ENCODE measurements at places on chromosomes 12 and 14.

- DNase-seq, result peak; percentile 79
Observed at GRCh38 chr12:118714051-118714460, 267.3 kb upstream of the SRRM4 start.

DNA sequence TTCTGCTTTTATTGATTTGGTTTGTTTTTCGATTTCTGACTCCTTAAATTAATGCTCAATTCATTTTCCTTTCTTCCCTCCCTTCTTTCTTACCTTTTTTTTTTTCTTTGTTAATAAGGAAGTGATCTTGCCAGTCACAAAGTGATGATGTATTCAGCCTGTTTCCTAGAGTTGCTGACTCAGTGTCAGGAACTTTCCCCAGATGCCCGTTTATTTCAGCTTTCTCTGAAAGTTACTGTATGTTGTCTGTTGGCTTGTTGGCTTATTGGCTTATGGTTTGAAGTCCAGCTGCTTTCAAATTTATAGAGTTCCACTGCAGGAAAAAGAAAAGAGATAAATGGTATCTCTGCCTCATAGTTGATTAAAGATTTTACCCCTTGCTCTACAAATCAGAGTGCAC is 12.4 kb upstream of the SLC6A15 start:
- no peak for DNase-seq

DNA sequence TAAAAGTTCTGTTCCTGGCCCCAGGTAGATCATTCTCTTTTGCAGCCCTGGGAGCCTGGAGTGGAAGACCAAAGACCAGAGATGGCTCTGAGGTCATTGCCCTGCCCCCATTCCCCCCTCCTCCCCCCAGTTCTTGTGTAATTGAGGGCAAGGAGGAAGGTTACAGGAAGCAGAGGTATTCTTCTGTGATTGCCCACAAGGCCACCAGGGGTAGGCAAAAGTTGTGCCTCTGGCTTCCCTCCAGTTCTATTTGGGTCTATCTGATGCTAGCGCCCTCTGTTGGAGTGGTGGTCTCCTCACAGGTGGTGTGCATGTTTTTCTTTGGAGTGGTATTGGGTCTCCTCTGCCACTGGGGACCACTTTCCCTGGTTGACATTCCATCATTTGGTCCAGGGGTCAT is 41.2 kb upstream of the CRY1 start:
- peak; percentile 75 for DNase-seq

GRCh38 chr14:64789696-64790095 is 85.5 kb downstream of the PLEKHG3 start:
- DNase-seq, result no peak

DNA sequence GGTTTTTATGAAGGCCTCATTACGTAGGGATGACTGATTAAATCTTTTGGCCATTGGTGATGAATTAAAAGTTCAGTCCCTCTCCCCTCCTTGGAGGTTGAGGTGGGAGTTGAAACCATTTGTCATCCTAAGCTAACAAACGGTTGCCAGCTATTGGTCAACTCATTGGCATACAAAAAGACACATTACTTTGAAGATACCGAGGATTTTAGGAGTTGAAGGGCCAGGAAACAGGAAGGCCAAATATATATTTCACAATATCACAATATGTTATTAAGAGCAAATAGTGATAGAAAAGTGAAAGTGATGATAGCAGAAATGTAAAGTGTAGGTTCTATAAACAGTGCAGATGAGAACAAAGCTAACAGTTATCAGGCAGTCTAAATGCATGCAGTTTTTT is 24.4 kb downstream of the RCOR1 start:
- DNase-seq, result no peak

GRCh38 chr12:106892075-106892474 is 63.6 kb upstream of the TMEM263 start:
- DNase-seq, result no peak

DNA sequence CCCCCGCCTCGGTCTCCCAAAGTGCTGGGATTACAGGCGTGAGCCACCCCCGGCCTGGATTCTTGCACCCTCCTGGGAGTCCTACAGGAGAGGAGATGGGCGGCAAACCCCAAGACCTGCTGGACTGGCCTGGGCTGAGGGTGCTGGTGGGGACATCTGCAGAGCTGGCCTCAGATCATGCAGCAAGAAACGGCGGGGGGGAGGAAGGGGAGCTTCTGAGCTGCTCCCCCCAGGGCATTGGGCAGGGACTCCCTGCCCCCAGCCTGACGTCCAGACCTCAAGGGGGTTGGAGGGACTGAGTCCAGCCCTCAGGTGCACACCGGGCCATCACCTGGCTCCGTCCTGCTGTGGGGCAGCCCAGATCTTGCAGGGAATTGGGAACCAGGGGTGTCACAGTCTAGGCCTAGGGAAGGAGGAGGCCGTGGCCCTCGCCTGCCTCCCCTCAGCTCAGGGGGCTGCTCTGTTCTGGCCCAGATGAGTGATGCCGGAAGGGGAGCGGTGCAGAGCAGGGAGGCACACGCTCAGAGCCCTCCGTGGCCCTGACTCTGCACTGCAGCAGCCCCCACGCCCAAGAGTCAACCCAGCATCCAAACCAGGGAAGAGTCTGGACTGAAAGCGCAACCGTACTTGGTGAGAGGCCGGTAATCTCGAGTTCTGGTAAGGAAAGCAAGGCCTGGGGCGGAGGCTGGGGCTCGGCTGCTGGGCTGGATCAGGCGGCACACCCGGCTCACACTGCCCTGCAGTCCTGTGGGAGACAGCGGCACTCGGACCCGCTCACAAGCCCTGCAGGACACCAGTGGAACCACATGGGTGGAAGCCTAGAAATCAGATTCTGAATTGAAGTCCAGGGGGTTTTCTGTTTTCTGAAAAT is 8.9 kb upstream of the AMN start:
- no peak for DNase-seq

GRCh38 chr12:77003914-77004313 is 61.5 kb downstream of the E2F7 start:
- no peak for DNase-seq

GRCh38 chr14:93688820-93689219 is 99.5 kb downstream of the PRIMA1 start:
- DNase-seq, result no peak

GRCh38 chr14:75863221-75863620 is 118.6 kb downstream of the TGFB3 start:
- no peak for DNase-seq

- no peak for DNase-seq
Observed at GRCh38 chr12:5047729-5048128, 4.0 kb downstream of the KCNA5 start.

DNA sequence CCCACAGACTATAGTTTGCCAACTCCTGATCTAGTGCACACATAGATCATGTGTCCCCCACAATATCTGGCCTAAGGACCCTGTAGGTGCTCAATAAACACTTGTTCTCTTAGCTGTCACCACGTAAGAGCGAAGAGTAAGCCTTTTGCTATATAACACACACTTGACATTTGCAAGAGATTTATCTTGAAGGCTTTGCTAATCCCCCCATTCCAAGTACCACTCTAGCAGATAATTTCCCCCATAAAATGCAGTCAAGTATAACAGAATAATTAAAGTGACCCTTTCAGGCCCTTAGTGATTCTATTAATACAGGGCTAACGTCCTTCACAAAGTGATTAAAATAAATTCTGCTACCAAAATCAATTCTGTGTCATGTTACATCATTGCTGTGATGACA is 87.5 kb downstream of the PLXNC1 start:
- no peak for DNase-seq

DNA sequence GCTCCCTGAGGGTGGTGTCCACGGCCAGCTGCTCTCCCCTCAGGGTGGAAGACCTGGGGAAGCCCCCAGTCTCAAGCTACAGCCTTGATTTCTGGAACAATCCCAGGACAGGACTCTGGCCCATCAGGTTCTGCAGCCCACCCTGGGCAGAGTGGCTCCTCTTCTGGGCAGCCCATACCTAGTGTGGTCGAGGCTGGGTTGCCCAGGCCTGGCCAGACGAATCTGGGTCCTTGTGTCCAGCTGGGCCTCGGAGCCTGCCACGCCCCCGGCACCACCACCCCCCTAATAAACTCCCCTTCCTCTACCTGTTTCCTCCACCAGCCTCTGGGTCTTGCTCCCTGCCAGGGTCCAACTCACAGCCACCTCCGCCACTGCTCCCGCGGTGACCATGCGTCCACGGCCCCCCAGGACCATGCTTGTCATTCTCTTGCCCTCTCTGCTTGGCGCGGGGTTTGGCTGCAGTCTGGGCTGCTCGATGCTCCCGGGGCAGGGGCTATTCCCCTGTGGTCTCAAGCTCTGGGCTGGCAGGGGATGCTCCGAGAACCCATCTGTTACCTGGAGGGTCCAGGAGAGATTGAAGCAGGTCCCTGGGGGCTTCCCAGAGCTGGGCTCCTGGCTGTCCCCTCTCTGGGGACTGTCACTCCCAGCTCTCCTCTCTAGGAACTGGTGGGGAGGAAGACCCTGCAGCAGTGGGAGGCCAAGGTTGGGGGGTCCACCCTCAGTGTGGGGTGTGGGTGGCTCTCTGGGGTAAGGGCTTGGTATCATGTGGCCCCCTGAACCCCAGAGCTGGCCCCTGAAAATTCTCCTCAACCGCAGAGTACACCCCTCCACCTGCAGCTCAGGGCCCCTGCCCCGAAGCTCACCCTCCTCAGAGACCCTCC is 8.7 kb upstream of the GPR132 start:
- DNase-seq, result no peak

DNA sequence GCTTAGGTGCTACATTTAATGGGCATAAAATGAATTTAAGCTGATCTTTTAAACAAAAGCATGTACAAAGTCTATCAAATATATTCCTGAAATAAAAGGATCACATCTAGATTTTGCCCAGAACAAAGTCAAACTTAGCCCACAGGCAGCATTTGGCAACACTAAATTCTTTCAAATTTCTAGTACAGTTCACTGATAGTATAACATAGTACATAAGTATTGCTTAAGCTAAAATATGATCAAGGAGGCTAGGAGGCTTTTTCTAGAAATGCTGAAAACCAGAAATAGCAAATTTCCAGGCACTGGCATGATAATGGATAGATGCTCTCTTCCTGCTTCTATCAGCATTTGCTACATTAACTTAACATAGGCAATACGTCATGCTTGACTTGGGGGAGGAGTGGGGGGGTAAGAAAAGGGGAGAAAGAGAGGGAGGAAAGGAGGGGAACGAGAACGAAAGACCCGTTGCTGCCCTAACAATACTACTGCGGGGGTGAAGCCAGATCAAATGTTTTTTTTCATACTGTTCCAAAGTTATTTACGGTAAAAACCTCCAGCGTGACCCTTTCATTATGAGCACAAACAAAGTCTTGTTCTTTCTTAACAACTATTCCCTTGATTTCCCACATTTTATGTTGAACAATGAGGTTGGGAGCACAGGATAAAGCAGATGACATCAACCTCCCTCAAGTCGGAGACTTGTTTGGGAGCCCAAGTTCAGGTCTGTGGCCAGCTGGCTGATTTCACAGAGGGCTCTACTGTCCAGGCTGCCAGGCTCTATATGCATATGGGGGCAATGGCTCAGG is 10.6 kb downstream of the TMED10 start:
- no peak for DNase-seq

- peak; percentile 12 for DNase-seq
Observed at GRCh38 chr12:28088566-28089272, 101.5 kb upstream of the CCDC91 start.

DNA sequence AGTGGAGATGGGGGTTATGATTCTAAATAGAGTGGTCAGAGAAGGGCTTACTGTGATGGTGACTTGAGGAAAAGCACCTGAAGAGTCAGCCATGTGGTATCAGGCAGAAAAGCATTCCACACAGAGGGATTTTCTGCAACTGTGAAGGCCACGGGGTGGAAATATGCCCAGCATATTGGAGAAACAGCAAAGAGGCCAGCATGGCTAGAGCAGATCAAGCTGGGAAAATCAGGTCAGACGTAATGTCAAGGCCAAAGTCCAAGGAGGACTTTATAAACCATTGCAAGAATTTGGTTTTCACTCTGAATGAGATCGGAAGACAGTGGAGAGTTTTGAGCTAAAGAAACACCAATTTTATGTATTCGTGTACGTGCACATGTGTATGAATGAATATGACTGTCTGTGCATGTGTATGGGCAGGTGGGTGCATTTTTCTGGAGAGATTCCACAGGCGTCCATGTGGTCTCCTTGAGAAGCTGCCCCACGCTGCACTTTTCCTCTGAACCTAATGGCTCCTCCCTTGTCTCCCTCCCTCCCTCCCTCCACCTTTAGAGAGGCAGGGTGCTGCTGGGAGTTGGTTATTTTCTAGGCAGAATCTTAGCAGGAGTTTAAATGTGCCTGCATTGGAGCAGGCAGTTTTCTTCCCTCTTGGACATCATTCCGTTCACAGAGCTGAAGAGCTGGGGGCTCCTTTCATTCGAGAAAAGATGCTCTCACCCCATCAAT is 97.4 kb upstream of the PPP4R3A start:
- no peak for DNase-seq

GRCh38 chr12:97960225-97960624 is 497.6 kb downstream of the RMST start:
- DNase-seq, result no peak

DNA sequence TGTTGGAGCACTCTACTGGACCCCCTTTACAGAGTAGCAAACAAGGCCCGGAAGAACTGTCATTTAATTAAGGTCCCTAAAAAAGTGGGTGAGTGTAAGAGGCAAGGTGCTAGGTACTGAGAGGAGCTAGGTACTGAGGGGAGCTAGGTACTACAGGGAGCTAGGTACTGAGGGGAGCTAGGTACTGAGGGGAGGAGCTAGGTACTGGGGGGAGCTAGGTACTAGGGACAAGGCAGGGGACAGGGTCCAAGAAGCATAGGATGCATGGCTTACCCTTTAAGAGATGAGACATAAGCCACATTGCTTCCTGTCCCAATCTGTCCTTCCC is 4.9 kb downstream of the KRT5 start:
- DNase-seq, result no peak

GRCh38 chr14:87686746-87687145 is 306.2 kb downstream of the GALC start:
- DNase-seq, result no peak

- DNase-seq, result no peak
Observed at GRCh38 chr12:3751151-3752095, 1.5 kb downstream of the CRACR2A start.

DNA sequence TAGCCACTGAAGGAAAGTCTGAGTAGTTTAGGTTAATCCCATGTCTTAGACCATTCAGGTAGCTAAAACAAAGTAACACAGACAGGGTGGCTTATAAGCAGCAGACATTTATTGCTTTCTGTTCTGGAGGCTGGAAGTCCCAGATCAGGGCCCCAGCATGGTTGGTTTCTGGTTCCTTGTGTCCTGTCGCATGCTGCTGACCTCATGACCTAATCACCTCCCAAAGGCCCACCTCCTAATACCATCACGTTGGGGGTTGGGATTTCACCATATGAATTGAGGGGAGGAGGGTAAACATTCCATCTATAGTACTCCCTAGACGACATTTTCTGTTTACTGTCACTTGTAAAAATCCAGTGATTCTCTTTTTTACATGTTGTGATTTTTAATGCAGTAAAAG is 148.6 kb downstream of the FBXL14 start:
- no peak for DNase-seq

DNA sequence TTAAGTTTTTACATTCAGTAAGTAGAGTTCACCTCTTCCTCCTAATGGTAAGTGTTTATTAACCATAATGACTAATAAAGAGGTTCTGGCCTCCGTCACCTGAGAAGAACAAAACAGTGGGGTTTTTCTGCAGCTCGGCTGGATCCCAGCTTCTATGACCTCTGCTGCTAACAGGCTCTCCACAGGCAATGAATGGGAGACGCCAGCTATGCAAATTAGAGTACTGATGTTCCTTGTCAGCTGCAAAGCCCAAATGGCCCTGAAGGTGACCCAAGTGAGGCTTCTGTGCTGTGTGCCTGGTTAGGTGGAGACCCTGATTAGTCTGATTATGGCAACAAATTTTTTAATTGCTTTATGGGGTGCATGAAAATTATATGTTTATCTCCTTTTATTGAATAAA is 218.1 kb downstream of the APAF1 start:
- no peak for DNase-seq

Data from hematopoietic multipotent progenitor cell treated with erythropoietin and hydrocortisone succinate and interleukin-3 and kit ligand, for 4 days (in vitro differentiated cells).